ENCODE measurements at places on chromosomes 3 and 15.

DNA sequence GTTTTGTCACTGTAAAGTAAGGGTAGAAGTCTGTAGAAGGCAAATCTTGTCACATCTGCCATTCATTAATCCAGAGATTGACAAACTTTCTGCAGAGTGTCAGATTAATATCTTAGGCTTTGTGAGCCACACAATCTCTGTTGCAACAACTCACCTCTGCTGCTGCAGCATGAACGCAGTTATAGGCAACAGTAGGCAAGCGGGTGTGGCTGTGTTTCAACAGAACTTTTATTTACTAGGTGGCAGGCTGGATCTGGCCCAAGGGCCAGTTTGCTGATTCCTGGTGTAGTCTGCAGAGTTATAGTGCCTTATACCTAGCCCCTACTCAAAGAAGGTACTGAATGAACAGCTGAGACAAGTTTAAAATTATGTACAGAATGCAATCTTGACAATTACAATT, 396.7 kb downstream of the FOXP1 start:
- DNase-seq, result no peak

- DNase-seq, result no peak
These were observed 1156.5 kb downstream of the ROBO1 start for GRCh38 chr3:78611278-78611677.

GRCh38 chr15:31236184-31237042, 90.2 kb upstream of the KLF13 start:
- peak; percentile 51 for DNase-seq

DNA sequence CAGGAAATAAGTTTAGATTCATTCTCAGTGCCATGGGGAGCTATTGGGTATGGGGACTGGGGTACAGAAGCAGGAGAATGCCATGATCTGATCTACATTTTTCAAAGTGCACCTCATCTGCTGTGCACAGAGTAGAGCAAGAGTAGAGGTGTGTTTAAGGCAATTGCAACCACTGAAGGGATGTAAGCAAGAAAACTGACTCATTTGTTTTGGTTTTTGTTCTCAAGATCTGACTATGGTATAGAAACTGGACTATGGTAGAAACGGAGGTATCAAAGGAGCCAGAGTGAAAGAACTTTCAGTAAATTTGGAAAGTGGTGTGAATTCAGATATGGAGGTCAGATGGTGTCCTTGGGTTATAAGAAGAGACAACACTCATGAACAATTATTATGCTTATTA, 86.2 kb upstream of the CMSS1 start:
- DNase-seq, result no peak

GRCh38 chr15:87667643-87668042, 588.9 kb downstream of the NTRK3 start:
- no peak for DNase-seq

DNA sequence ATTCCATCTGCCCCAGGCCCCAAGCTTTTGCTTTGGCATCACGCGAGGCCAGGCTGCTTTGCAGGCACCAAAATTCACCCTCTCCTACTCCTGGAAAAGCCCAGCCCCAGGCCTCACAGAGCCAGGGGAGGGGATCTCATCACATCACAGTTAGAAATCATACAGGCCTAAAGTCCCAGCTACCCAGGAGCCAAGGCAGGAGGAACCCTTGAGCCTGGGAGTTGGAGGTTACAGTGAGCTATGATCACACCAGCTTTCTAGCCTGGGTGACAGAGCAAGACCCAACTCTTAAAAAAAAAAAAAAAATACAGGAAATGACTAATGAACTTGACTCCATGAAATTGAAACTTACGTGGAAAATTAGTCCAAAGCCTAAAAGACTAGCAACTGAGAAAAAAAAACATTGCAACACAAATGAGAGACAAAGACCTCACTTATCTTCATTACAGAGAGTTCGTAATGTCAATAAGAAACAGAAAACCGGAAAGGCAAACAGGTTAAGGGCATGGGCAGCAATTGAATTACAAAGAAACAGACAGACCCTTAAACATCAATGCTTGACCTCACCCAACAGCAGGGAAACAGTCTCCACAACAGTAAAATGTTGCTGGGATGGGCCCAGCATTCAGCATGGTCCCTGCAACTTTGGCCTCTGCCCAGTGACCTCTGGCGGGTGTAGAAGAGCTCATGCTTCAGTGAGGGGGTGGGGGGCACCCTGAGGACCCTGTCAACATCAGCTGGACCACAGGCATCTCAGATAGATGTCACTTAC, 151.5 kb downstream of the LRRK1 start:
- DNase-seq, result no peak

GRCh38 chr3:140715035-140715434, 37.2 kb downstream of the TRIM42 start:
- DNase-seq, result no peak

DNA sequence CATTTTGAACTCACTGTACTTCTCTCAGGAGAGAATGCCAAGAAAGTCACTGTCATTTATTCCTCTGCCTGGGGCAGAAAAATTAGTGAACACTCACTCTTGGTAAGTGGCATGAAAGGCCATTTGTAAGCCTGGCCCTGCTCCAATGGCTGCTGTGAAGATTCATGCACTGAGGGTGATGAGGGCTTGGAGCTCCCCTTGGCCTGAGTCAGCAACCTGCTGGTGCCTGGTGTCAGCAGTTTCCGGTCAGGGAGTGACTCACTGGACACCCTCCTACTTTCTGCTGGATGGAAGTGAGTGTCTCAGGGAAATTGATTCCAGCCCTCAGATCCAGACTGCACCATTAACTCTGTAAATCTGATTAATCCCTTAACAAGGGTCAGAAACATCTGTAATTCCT, 37.6 kb downstream of the TRA2B start:
- DNase-seq, result no peak

DNA sequence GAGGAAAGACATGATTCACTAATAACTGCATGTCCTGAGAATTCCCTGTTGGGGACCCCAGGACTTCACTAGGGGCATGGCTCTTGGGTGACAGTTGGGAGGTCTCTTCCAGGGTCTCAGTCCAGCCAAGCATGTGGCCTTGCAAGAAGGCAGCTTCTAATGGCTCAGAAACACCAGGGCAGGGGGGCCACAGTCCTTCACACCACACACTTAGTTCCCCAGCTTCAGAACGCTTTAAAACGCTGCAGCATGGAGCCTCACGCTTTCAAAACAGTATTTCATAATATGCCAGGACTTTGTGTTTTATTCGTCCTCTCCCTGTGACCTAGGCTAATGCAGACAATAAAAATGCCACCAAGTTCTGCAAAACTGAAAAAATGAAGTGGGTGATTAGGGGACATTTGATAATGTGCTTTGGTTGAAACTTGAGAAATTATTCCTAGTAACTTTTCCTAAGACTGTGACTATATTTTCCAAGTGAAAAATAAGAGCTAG, 48.4 kb upstream of the LIMD1 start:
- no peak for DNase-seq

DNA sequence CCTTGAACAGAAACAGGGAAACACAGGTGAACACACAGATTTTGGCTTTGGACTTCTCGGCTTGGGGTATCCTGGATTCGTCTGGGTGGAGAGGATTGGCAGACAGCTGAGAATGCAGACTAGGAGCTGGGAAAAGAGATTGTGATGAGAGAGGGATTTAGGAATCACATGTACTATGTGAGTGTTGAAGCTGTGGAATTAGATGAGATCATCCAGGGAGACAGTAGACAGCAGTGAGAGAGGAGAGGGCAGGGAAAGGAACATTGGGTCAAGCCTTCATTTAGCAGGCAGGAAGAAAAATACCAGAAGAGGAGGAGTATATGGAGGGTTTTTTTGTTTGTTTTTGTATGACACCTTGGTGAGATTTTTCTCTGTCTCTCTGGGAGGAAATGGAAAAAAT, 262.1 kb upstream of the TBL1XR1 start:
- no peak for DNase-seq

GRCh38 chr15:62539236-62539635, 374.2 kb upstream of the C2CD4B start:
- no peak for DNase-seq

GRCh38 chr15:62742409-62743171, 300.0 kb upstream of the TPM1 start:
- DNase-seq, result no peak

- no peak for DNase-seq
These were observed 7.6 kb upstream of the TMEM44 start for GRCh38 chr3:194640829-194641228.

- DNase-seq, result no peak
These were observed 5.7 kb downstream of the DUT start for GRCh38 chr15:48336940-48337339.

GRCh38 chr15:95227235-95227634, 995.9 kb downstream of the MCTP2 start:
- DNase-seq, result no peak

- DNase-seq, result no peak
These were observed 231.7 kb downstream of the CPNE4 start for GRCh38 chr3:131803113-131803512.

DNA sequence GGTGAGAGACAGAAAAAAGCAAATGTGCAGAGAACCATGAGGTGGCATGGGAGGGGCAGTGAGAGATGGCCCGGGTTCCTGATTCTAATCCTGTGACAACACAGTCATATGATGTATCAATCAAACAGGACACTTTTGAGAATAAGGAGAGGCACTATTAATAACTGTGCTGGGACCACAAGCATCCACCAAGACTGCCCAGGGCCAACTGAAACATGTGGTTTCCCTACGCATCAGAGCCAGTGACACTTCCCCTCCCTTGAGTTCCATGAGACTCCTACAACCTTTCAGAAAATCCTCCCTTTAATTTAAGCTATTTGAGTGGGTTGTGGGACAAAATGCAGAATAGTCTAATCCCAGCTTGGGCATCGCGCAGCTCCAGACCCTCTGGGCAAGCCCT, 17.4 kb downstream of the SH3BP5 start:
- no peak for DNase-seq

DNA sequence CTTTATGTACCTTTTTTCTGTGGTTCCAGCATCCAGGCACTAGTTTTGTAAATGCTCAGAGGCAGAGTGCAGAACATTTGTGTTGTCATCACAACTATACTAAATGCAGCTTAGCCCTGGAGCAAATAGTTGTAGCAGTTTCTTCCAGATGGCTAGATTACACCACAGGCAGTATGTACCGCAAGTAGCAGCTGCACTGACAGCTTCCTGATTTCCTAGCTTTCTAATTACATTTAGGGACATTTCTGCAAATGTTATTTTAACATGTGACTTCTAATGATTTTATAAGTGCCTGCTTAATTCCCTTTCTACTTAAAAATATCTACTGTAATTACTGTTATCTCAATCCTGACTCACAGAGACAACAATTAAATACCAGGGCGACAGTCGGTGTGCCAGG, 106.5 kb downstream of the NR2E3 start:
- no peak for DNase-seq

DNA sequence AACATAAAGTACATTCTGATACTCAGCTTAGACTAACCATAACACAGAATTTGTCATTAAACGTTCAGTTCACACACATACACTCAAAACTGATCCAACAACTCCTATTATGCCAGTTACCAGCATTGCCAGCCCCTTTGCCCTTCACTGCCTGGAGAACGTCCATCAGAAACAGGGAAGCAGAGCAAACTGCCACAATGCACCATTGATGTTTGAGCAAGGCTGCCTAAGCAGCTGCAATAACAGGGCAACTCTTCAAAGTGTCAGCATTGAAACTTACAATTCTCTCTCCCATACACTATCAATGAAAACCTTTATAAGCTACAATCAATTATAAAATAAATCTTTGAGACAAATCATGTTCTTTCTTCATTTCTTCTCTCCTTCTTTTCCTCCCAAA, 85.1 kb downstream of the ZBTB20 start:
- DNase-seq, result peak; percentile 74

DNA sequence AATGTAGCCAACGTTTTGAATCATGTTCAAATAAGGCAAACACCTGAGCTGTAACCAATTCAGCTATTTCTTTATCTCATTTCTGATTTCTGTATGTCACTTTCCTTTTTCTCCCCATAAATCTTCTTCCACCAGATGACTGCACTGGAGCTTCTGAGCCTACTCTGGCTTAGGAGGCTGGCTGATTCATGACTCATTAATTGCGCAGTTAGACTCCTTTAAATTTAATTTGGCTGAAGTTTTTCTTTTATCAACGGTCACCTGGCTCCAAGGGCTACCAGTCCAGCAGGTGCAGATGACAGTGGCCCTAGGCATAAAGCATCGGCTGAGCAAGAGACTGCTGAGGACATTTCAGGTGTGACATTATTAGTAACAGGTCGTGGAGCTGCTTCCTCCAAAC, 39.6 kb upstream of the ITGA11 start:
- no peak for DNase-seq

DNA sequence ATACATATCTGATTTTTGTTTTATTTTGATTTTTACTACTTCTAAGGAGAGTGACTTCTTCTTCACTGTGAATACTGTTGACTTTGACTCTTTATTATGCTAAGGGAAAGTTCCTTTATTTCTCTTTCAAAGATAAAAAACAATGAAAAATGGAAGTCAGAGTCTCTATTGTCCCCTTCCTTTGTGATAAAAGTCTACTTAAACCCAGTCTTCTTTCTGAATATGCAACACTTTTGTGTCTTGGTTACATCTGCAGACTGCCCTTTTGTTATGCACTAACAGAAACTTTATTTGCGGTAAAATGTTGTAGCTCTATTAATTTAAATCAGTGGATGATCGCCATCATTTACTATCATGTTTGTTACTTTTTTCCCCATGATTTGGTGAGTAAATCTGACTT, 13.2 kb downstream of the PARP15 start:
- DNase-seq, result no peak

DNA sequence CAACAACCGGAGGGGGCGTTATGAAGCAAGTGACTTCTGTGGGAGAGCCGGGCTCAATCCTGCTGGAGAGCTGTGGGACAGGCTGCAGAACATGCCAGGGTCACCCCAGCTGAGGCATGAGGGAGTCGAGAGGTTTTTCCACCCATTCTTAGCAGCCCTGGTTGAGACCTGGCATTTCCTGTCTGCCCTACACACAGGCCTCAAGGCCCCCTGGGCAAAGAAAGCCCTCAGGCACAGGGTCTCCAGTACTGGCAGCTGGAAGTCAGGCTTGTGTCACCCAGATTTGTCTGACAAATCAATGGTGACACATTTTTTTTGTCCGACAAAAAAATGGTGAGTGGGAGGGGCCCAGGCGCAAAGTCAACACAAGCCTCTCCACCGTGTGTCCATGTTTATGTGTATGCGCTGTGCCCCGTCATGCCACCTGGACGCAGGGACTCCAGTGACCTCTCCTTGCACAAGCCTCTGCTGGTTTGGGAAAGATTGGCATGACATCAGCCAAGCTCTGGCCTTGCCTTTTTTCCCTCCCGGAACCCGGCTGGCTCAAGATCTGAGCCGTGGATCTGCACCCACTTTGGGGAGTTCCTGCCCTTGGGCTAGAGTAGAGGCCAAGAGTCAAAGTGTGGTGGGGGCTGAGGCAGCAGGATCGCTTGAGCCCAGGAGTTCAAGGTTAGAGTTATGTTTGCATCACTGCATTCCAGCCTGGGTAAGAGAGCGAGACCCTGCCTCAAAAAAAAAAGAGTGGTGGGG, 20.8 kb upstream of the ALAS1 start:
- no peak for DNase-seq

DNA sequence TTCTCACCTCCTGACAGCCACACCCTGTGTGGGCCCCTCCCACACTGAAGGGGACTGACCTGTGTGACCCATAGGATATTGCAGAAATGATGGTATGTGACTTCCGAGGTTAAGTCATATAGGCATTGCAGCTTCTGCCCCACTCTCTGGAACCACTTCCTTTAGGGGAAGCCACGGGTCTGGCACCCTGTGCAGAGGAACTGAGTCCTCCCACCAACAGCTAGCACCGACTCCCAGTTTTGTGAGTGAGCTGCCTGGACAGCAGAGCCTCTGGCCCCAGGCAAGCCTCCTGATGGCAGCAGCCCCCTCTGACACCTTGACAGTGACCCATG, 24.6 kb upstream of the SLC6A6 start:
- no peak for DNase-seq

- DNase-seq, result no peak
These were observed 45.7 kb downstream of the EHHADH start for GRCh38 chr3:185207931-185208746.

All from nucleus accumbens (tissue), 56 donors.